ENCODE measurements at places on chromosomes 13 and 19. TPM values are rescaled to one million over a fixed set of nuclear protein-coding genes. Genes with fewer than 3 reads are reported as not detected.

Gene CYSLTR2
- 4.0 TPM for total RNA-seq

Gene ZNF761
- 14.0 TPM for total RNA-seq

Gene ATP8A2
- total RNA-seq: 0.41 TPM

Gene ZNF420
- total RNA-seq: 1.8 TPM

Gene CEACAM6
- total RNA-seq: not detected

Gene ZNF850
- 13.2 TPM for total RNA-seq

Gene SLITRK5
- under 0.01 TPM for total RNA-seq

Gene THSD1
- total RNA-seq: 4.1 TPM

Gene TRMT1
- total RNA-seq: 35.3 TPM

Gene ZNF230
- 7.3 TPM for total RNA-seq

GRCh38 chr19:4518345-4519171 is at the start of gene PLIN4:
Gene PLIN4, minus strand, starts transcription at chr19:4518486. Its CDS starts 214 bp downstream, at chr19:4518272.
- peak within 1 kb of the TSS; percentile 62 for H3K4me3 ChIP-seq
- no peaks in the 10 kb centered on the region for H3K27me3 ChIP-seq
- no peak for DNase-seq
- no peak within 1 kb of the TSS for H3K27ac ChIP-seq
- H3K4me1 ChIP-seq: peaks cover 21% of the 10 kb centered on the region

DNA sequence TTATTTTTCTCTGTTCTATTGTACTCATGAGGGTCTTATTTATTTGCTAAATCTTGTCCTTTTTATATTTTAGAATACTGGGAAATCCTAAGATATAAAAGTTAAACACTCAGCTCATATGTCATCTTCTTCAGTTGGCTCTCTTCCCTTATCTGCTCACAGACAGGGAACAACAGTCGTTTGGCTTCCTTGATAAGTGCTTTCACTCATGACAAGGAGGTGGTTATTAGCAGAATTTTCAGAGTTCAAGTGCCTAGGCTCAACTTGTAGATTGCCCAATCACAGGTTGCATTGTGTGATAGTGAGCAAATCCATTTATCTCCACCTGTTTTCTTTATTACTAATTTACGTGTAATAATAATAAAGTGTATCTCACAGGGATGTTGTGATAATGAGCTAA is 620.3 kb upstream of the PCDH20 start:
- no peaks in the 10 kb centered on the region for H3K36me3 ChIP-seq
- no peaks in the 10 kb centered on the region for H3K4me1 ChIP-seq
- no peak for DNase-seq
- no peak overlapping the region for H3K4me3 ChIP-seq
- H3K27me3 ChIP-seq: no peaks in the 10 kb centered on the region

GRCh38 chr19:50155520-50156109 is 7.5 kb downstream of the IZUMO2 start:
- no peak overlapping the region for H3K27ac ChIP-seq
- no peaks in the 10 kb centered on the region for H3K4me1 ChIP-seq
- no peaks in the 10 kb centered on the region for H3K36me3 ChIP-seq
- no peak overlapping the region for H3K4me3 ChIP-seq
- DNase-seq: no peak
- no peaks in the 10 kb centered on the region for H3K27me3 ChIP-seq

DNA sequence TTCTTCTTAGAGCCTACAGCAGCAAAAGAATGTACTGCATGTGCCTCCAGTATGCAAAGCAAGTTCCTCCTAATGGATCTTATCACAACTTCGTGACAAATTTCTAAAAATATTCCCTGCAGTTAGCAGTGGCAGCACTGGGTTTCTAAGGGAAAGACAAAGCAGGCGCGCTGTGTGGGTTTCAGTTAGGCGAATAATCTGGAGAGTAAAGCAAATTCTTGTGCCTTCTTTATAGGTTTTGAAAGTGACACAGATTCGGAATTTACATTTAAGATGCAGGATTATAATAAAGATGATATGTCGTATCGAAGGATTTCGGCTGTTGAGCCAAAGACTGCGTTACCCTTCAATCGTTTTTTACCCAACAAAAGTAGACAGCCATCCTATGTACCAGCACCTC is 167.9 kb downstream of the LMO7 start:
- H3K27me3 ChIP-seq: no peaks in the 10 kb centered on the region
- peak overlapping the region; percentile 87 for H3K27ac ChIP-seq
- peaks cover 50% of the 10 kb centered on the region for H3K4me1 ChIP-seq
- no peaks in the 10 kb centered on the region for H3K36me3 ChIP-seq
- peak overlapping the region; percentile 74 for H3K4me3 ChIP-seq

- H3K4me3 ChIP-seq: no peak overlapping the region
- no peak for DNase-seq
- peaks cover 23% of the 10 kb centered on the region for H3K36me3 ChIP-seq
- H3K27me3 ChIP-seq: no peaks in the 10 kb centered on the region
Measured at GRCh38 chr13:30629527-30629926, 11.8 kb downstream of the USPL1 start.

GRCh38 chr13:75739244-75739868 is 103.2 kb downstream of the LMO7 start:
- H3K4me1 ChIP-seq: peaks cover 9% of the 10 kb centered on the region
- no peaks in the 10 kb centered on the region for H3K36me3 ChIP-seq
- no peak overlapping the region for H3K4me3 ChIP-seq
- no peak overlapping the region for H3K27ac ChIP-seq
- no peaks in the 10 kb centered on the region for H3K27me3 ChIP-seq
- DNase-seq: no peak

GRCh38 chr13:40664350-40665125 is 1.9 kb downstream of the FOXO1 start:
- peak overlapping the region; percentile 97 for H3K4me3 ChIP-seq
- no peaks in the 10 kb centered on the region for H3K27me3 ChIP-seq
- H3K27ac ChIP-seq: peak overlapping the region; percentile 98
- peak; percentile 36 for DNase-seq
- H3K4me1 ChIP-seq: peaks cover 44% of the 10 kb centered on the region

- no peaks in the 10 kb centered on the region for H3K4me1 ChIP-seq
- H3K36me3 ChIP-seq: peaks cover 22% of the 10 kb centered on the region
- H3K4me3 ChIP-seq: no peak overlapping the region
- no peaks in the 10 kb centered on the region for H3K27me3 ChIP-seq
- no peak overlapping the region for H3K27ac ChIP-seq
Measured at GRCh38 chr19:52809801-52810200, 11.6 kb downstream of the ZNF28 start.

DNA sequence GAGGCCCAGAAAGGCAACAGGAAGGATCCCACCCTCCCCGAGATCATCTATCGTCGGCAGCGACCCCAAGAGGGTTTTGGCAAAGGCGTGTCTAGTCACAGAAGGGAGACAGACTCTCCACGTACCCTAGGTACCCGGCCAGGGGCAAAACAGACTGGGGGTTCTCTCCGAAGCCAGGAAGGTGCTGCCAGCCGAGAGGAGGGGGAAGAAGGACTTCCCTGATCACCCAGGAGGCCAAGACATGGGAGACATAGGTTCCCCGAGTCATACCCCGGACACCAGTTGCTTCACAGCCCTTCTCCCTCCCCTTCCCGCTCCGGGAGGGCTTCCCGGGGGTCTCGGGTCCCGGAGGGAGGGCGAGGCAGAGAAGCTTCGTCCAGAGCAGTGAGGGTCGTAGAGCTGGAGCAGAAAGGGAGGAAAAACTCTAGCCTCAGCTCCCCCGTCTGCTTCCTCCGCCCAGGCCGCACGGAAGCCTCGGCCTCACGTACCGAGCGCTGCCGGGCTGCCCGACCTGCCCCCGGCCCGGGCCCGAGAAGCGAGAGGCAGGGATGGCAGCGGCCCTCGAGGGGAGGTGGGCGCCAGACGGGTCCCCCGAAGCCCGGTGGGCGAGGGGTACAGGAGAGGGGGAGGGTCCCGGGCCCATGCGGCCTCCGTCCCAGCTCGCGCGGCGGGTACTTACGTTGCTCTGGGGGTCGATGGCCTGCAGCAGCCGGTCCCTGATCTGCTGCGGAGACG is 644 bp downstream of the MED26 start:
- DNase-seq: no peak
- peak overlapping the region; percentile 67 for H3K27ac ChIP-seq
- no peaks in the 10 kb centered on the region for H3K36me3 ChIP-seq
- peak overlapping the region; percentile 96 for H3K4me3 ChIP-seq

GRCh38 chr13:80501556-80501955 is 160.6 kb upstream of the SPRY2 start:
- no peaks in the 10 kb centered on the region for H3K36me3 ChIP-seq
- H3K27me3 ChIP-seq: no peaks in the 10 kb centered on the region
- H3K4me1 ChIP-seq: peaks cover 4% of the 10 kb centered on the region
- no peak overlapping the region for H3K27ac ChIP-seq
- H3K4me3 ChIP-seq: no peak overlapping the region
- no peak for DNase-seq

- peaks cover 18% of the 10 kb centered on the region for H3K36me3 ChIP-seq
- peaks cover 42% of the 10 kb centered on the region for H3K4me1 ChIP-seq
- no peak for DNase-seq
- H3K27me3 ChIP-seq: no peaks in the 10 kb centered on the region
- peak overlapping the region; percentile 59 for H3K4me3 ChIP-seq
Measured at GRCh38 chr13:19772306-19772705, 10.4 kb downstream of the PSPC1 start.

- no peaks in the 10 kb centered on the region for H3K4me1 ChIP-seq
- H3K27ac ChIP-seq: no peak overlapping the region
- no peaks in the 10 kb centered on the region for H3K27me3 ChIP-seq
- DNase-seq: no peak
- H3K4me3 ChIP-seq: no peak overlapping the region
Measured at GRCh38 chr13:70473907-70474306, 365.7 kb upstream of the KLHL1 start.

GRCh38 chr13:25739376-25739775 is 312.4 kb downstream of the SHISA2 start:
- no peak for DNase-seq
- no peak overlapping the region for H3K4me3 ChIP-seq

Data from thoracic aorta (tissue), 2 donors.